ENCODE measurements at places on chromosomes 1 and 21. TPM values are rescaled to one million over a fixed set of nuclear protein-coding genes. Genes with fewer than 3 reads are reported as not detected.

The ALX3 gene
- not detected for total RNA-seq

DNA sequence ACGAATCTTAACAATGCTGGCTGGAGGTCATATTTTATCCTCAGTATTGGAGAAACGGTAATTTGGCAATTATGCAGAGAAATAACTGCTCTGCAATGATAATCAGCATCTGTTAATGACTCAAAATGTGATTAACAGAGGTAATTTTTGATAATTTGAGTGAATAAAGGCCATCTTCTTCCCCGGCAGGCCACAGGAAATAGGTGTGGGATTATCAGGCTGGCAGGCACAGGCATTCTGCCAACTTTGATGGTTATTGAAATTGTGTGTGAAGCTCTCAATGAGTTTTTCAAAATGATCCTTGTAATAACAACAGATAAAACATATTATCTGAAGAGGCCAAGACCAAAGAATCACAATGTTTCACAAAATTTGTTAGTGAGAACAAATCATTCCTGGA lies 309.0 kb downstream of the PTGER3 start:
- no peak for DNase-seq

DNA sequence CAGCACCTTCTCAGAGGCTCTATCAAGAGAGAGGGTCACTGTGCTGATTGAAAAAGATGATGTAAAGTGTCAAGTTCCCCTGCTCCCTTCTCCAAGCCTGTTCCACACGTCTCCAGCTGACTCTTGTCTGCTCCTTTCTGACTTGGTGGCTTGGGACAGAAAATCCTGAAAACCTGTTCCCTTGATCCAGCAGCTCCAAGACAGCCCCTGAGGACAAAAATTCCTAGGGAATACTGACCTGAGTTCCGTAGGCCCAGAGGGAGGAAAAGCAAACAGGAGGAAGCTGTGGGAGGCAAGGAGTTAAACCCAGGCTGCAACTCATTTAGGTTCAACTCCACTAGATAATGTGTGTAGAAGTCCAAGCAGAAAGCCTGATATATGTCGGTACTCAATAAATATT lies 42.1 kb upstream of the ATP2B4 start:
- no peak for DNase-seq

The ANGPTL1 gene
- 1.2 TPM for total RNA-seq

The CAMK2N1 gene
- 4.7 TPM for total RNA-seq

The RGS8 gene
- 1.6 TPM for total RNA-seq

- DNase-seq = no peak
Observed at GRCh38 chr1:160795951-160796383, at the start of gene LY9. LY9 (plus strand) TSS chr1:160796174; CDS start chr1:160796188, 14 bp downstream.

- peak; percentile 37 for DNase-seq
Observed at GRCh38 chr1:20058531-20058930, 11.5 kb upstream of the PLA2G5 start.

DNA sequence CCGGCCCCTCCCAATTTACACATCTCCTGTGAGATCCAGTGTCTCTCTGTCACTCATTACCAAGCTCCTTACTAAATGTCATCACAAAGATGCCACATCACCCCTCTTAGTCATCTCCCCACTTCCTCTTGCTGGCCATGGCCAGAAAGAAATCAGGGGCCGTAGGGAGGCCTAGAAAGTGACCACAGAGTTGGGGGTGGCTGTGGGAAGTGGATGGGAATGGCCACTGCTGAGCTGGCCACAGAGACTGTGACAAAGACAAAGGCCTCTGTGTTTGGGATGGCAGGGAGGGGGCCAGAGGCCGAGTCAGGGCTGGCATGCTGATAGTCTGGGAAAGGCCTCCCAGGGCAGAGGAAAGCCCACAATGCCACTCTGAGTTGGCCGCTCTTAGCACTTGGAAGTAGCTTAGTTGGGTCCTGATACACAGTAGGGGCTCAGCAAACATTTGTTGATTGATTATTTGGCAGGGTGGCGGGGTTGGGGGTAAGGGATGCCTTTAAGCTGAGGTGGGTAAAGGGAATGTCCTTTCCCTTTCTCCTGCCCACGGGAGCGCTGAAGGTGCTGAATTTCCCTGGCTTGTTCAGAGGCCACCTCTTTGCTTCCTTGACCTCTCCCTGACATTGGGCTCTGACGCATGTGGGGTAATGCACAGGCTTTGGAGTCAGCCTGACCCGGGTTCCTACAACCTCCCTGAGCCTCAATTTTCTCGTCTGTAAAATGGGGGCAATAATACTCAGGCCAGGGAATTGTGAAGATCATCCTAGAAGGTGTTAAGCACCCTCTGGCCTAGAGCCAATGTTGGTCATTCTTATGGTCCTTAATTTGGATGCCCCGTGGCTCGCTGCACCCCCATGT lies 13.2 kb downstream of the NAV1 start:
- DNase-seq = peak; percentile 40

The FCAMR gene
- not detected for total RNA-seq

DNA sequence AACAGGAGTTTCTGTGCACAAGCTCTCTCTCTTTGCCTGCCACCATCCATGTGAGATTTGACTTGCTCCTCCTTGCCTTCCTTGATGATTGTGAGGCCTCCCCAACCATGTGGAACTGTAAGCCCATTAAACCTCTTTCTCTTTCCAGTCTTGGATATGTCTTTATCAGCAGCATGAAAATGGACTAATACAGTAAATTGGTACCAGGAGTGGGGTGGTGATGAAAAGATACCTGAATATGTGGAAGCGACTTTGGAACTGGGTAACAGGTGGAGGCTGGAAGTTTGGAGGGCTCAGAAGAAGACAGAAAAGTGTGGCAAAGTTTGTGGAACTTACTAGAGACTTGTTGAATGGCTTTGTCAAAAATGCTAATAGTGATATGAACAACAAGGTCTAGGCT lies 69.1 kb upstream of the VANGL1 start:
- no peak for DNase-seq

The SLC16A4 gene
- total RNA-seq = 4.7 TPM

The DLGAP3 gene
- total RNA-seq = 0.81 TPM

- no peak for DNase-seq
Observed at GRCh38 chr1:116324411-116324810, 48.6 kb upstream of the ATP1A1 start.

- DNase-seq = no peak
Observed at GRCh38 chr1:62539028-62539447, 58.3 kb upstream of the ANGPTL3 start.

The SORT1 gene
- 41.1 TPM for total RNA-seq

The MROH9 gene
- total RNA-seq = not detected

DNA sequence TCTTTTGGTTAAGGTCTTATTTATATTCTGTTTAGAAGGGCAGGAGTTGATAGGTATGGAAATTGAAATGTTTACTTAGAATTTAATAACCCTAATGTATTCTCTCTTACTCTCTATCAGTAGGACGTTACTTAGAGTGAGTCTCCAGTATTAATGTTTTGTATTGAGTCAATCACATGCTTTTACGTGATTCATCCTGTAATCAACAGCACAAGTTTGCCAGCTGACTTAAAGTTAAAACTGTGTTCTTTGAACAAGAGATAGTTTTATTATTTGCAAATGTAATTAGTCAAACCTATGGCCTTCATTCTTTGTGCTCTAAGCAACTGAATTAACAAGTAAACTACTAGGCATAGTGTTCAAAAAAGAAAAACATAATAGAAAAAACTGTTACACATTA lies 57.3 kb downstream of the PKN2 start:
- DNase-seq = no peak

- no peak for DNase-seq
Observed at GRCh38 chr1:20078171-20078651, 8.2 kb downstream of the PLA2G5 start.

DNA sequence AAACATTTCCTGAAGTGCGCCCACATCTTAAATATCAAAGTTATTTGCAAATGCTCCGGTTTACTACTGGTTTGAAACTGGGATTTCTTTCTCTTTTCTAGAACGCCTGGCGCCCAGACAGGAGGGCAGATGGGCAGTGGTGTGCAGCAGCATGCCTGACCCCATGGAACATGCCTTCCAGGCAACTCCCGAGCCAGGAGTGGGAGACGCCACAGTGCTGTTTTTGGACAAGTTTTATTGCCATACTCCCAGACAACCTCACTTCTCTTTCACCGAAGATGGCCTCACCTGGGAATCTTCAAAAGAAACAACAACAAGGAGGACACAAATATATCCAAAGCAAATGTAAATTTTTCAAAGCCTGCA lies 21.5 kb downstream of the UBE2G2 start:
- peak; percentile 21 for DNase-seq

- no peak for DNase-seq
Observed at GRCh38 chr1:197770243-197770642, 5.0 kb downstream of the DENND1B start.

The CD53 gene
- total RNA-seq = 0.08 TPM

GRCh38 chr1:242447689-242448088 lies 76.8 kb downstream of the PLD5 start:
- DNase-seq = no peak

- DNase-seq = peak; percentile 37
Observed at GRCh38 chr1:94773931-94774422, 46.2 kb upstream of the SLC44A3 start.

The NTRK1 gene
- not detected for total RNA-seq

DNA sequence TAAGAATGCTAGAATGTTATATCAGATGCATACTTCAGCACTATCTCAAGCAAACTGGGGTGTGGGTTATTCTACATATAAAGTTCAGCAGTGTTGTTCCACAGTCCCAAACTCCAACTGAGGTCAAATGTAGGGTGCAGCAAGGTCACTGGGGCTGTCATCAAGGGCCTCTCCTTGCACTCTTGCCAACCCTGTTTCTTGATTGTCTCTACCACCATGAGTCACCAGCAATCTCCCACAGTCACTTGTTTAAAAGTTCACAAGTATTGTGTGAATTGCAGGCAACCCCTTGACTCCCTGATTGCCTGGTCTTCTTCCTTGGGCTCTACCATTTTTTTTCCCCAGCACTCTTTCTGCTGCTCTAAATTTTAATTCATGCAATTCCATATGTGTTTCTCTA lies 10.6 kb downstream of the METTL18 start:
- no peak for DNase-seq

- no peak for DNase-seq
Observed at GRCh38 chr1:232574889-232575762, 54.8 kb downstream of the SIPA1L2 start.

DNA sequence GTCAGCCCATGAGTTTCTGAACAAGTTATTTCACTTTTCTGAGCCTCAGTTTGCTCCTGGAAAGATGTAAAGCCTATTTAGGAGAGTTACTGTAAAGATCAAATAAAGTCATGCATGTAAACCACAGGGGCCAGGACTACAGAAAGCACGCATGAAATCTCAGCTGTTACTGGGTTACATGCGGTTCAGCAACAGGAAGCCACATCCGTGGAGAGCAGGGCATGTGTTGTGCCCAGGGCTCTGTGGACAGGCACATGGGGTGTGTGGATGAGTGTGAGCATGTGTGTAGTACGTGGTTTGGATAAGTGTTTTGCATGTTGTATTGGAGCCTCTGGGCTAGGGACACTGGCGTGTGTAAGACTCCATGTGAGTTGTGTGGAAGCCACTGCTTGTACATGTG lies 2.2 kb upstream of the EPHA2 start:
- DNase-seq = peak; percentile 65

DNA sequence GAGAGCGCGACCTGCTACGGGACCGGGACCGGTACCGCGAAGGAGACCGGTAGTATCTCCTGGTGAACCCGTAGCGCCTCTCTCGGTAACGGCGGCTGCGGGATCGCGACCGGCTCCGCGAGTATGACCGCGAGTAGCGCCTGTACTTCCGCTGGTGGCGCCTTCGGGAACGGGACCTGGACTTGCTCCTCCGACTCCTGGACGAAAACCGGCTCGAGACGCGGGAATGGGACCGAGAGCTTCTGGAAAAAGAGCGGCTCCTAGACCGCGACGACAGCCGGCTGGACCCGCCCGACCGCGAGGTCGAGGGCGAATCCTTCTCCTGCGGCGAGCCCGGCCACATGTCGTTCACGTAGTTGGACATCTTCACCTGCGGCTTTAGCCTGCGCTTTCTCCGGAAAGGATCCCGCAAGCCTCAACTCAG lies 642 bp downstream of the RSRP1 start:
- peak; percentile 30 for DNase-seq

The ADAMTS5 gene
- total RNA-seq = 12.3 TPM

GRCh38 chr1:36894824-36895223 lies 139.5 kb downstream of the GRIK3 start:
- DNase-seq = no peak

DNA sequence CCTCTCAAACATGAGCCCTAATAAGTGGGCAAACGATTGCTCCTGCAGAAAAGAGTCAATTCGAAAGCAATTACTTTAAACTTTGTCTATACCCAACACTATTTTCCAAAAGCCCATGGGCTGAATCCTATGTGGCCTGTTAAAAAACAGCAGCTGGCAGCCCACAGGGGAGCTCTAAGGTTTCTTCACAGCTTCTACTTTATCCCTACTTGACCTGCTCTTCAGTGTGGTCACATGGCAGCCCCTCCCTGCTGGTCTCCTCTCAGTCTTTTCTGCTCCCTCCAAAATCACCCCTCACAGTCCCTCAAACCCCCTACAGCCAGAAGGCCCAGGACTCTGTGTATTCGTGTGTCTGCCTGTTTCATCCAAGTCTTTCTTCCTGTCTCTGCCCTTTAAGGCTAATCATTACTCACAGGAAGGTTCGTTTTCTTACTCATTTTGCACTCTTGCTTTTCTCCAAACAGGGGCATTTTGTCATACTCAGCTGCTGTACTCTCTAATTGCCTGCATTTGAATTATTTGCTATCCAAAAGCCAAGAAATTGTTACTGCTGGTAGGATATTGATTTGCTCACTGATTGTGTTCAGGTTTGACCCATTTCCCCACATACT lies 62.4 kb upstream of the FAM3B start:
- DNase-seq = no peak

The FMO3 gene
- not detected for total RNA-seq

The ASPM gene
- 64.3 TPM for total RNA-seq

- no peak for DNase-seq
Observed at GRCh38 chr1:40710581-40711315, 19.2 kb downstream of the NFYC start.

GRCh38 chr1:29973406-29973805 lies 737.1 kb downstream of the PTPRU start:
- no peak for DNase-seq

The CFHR1 gene
- 0.10 TPM for total RNA-seq

GRCh38 chr1:153058826-153059784 lies 1.8 kb upstream of the SPRR2A start:
- no peak for DNase-seq

- peak; percentile 85 for DNase-seq
Observed at GRCh38 chr21:37580666-37581065, 214.1 kb downstream of the DYRK1A start.

GRCh38 chr1:172447641-172448040 lies 3.8 kb upstream of the PIGC start:
- no peak for DNase-seq

- DNase-seq = peak; percentile 0
Observed at GRCh38 chr1:53331446-53332185, 3.7 kb upstream of the LRP8 start.

- DNase-seq = no peak
Observed at GRCh38 chr1:19257178-19257914, 5.7 kb downstream of the MRTO4 start.

GRCh38 chr1:72918940-72919339 lies 636.6 kb upstream of the NEGR1 start:
- no peak for DNase-seq

The DMRTA2 gene
- 39.1 TPM for total RNA-seq

- DNase-seq = no peak
Observed at GRCh38 chr1:98001764-98002163, 80.9 kb upstream of the DPYD start.

GRCh38 chr1:234746798-234747196 lies 136.8 kb upstream of the IRF2BP2 start:
- DNase-seq = no peak
